ENCODE measurements at places on chromosomes 6 and 20. TPM values are rescaled to one million over a fixed set of nuclear protein-coding genes. Genes with fewer than 3 reads are reported as not detected.
A peak's percentile ranks its signal among the peaks of the same experiment; 100 is the strongest.

- DNase-seq = no peak
These were observed 74.7 kb upstream of the RUNX2 start for GRCh38 chr6:45253453-45253852.

Gene TEAD3
- 26.5 TPM for total RNA-seq

Gene SAPCD1
- total RNA-seq = 0.59 TPM

Gene TLDC2
- total RNA-seq = not detected

DNA sequence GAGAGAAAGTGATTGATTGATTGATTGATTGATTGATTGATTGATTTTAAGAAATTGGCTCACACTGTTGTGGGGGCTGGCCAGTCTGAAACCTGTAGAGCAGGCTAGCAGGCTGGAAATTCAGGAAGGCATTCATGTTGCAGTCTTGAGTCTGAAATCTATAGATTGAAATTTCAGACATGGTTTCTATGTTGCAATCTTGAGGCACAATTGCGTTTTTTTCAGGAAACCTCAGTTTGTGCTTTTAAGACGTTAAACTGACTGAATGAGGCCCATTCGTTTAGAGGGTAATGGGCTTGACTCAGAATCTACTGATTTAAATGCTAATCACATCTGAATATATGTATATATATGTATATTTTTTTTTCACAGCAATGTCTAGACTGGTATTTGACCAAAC, 106.3 kb downstream of the STXBP5 start:
- DNase-seq = no peak

DNA sequence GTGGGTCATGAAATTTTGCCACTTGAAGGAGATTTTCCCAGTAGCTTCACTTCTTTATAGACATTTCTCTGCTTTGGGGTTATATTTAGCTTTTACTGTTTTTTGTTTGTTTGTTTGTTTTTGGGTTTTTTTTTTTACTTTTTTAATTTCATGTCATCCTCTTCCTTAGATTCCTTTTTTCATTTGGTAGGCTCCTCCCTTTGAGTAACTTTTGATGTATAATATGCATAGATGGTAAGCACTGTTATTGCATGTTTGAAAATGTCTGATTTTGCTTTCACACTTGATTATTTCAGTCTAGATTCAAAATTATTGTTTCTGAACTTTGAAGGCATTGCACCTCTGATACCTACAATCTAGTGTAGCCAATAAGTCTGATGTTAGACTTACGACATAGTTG, 37.6 kb downstream of the PLEKHG1 start:
- DNase-seq = no peak

DNA sequence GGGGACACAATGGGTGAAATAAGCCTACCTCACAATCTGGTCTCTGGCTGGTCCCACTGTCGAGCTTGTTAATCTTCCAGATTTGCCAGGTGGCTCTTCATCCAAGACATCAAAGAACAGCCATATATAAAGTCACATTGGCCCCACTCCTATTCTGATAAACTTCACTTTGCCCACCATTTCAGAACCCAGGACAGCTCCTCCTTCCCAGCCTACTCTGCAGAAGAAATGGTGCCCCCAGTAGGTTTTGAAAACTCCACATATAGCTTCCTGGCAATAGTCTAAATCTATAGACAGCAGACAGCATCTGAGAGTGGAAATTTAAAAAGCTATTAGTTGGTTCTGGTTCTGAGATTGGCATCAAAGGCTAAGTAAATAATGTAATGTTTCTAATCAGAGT, 143.1 kb upstream of the PCSK2 start:
- no peak for DNase-seq

DNA sequence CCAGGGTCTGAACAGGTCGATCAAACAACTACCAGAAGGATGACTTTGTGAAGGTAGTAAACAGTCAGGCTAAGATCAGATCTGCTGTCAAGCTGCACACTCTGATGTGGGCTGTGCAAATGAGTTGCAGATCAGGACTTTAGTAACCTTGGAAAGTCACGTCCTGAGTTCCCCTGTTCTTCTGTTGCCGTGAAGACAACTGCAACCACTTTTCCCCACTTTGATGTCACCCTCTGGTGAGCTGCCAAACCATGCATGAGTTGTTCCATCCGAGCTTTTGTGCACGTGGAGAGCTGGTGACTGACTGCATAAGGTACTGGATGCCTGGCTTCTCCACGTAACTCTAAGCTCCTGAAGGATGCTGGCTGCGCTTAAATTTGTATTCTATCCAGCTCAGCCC, 111.0 kb downstream of the CD83 start:
- no peak for DNase-seq

Gene FAM217A
- not detected for total RNA-seq

Gene PTCRA
- not detected for total RNA-seq

- DNase-seq = no peak
These were observed 33.2 kb downstream of the SLC22A23 start for GRCh38 chr6:3423439-3424184.

DNA sequence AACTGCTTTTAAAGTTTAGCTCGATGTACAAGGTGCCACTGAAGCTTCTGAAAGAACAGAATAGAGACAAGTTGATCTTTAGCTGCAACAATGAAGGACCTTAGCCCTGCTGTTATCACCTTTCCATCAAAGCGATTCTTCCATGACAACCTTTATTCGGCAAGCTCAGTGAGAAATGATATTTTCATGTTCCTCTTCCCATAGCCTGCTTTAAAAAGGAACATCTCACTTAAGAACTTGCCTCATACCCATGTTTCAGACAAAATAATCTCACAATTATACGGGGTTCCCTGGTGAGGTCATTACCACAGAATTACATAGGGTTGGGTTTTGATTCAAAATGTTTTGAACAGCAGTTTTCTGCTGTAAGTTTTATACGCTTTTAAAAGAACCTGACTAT, 264.2 kb downstream of the THBS2 start:
- DNase-seq = no peak

Gene RPRD1B
- total RNA-seq = 32.7 TPM

DNA sequence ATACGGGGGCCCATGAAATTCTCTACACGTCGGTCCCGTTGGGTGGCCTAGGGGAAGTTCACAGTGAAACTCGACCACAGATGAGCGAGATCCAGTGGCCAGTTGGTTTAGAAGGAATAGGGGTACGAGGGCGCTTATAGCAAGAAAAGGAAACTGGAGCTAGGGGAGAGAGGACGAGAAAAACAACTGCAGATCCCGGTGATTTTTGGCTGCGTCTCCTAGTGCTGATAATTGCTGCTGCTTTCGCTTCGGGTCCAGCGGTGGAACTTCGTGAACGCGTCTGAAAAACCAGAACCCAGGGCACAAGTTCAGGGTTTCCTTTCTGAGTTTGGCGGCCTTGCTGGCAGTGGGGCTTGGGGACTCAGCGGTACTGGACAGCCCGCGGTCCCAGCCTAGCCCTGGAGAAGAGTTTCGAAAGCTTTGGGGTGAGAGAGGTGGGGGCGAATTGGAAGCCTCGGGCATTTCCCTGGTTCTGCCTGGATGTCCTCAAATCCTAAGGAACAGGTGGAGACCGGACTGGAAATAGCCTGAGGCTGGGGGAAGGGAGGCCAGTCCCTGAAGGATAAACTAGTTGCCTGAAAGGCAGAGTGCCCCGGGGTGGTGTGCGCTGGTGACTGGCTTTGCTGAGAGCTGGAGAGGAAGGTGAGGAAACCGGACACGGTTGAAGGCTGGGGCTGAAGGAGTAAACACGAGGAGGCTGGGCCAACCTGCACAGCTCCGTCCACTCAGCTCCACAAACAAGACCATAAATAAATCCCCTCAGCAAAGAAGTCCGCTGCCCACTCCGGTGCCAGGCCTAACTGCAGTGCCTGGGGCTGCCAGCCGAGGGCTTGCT, 793 bp downstream of the GMPR start:
- DNase-seq = peak; percentile 93

Gene SLC22A7
- total RNA-seq = not detected

Gene RBM24
- 135 TPM for total RNA-seq

DNA sequence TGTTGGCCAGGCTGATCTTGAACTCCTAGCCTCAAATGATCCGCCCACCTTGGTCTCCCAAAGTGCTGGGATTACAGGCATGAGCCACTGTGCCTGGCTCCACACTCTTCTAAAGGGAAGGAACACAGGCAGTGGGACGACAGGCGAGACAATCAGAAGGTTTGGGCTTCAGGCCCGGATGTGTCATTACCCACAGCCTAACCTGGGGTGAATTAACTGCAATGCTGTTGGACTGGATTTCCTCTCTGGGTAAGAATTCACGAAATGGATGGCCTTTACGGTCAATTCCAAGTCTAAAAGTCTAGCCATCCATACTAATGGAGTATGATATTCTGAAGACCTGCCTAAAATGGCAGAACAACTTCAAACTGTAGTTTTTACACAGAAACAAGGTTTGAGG, 83.7 kb upstream of the CCDC28A start:
- no peak for DNase-seq

- DNase-seq = no peak
These were observed 212.9 kb downstream of the TFAP2C start for GRCh38 chr20:56842056-56842455.

DNA sequence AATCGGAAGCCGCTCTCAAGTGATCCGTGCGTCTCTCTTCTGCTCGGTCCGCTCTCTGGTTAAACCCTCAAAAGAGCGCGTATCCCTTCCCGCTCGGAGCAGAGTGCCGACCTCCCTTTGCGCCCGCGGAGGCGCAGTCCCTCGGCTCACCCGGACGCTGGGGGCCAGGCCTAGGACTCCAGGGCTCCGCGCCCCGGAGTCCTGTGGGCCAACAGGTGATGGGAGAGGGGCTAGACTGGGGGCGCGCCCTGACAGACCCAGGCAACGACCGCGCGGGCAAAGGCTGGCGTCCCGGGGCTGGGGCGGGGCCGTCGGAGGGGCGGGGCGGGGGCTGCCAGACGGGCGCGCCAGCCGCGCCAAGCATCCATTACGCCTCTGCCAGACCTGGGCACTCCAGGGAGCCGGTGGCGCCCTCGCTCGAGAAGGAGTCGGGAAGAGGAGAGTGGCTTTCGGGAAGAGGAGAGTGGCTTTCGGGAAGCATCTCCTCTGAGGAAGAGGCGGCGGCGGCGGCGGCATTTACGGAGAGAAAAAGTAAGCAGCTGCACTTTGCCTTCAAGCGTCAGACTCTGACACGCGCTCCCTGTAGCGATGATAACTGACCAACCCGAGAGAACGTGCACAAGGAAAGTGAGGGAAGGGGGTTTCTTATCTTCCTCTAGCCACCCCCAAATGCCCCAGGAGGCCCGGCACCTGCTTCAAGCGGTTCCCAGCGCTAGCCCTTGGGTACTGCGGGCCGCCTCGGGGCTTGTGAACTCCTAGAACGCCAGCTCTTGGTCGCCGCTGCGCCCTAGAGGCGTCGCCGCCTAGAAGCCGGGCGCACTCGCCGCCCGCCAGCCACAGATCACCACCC, 2.6 kb downstream of the EPHA7 start:
- DNase-seq = peak; percentile 13

DNA sequence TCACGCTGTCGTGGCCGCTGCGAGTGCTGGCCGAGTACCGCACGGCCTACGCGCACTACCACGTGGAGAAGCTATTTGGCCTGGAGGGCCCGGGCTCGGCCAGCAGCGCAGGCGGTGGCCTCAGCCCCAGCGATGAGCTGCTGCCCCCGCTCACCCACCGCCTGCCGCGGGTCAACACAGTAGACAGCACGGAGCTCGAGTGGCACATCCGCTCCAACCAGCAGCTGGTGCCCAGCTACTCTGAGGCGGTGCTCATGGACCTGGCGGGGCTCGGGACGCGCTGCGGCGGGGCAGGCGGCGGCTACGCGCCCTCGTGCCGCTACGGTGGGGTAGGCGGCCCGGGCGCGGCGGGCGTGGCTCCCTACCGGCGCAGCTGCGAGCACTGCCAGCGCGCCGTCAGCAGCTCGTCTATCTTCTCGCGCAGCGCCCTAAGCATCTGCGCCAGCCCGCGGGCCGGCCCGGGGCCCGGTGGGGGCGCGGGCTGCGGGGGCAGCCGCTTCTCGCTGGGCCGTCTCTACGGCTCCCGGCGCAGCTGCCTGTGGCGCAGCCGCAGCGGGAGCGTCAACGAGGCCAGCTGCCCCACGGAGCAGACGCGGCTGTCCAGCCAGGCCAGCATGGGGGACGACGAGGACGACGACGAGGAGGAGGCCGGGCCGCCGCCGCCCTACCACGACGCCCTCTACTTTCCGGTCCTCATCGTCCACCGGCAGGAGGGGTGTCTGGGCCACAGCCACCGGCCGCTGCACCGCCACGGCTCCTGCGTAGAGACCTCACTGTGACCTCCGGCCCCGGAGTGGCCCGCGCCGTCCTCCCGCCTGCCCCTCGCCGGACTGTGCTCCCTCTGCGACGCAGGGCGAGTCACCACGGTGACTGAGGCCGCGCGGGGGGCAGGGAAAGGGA, 5.7 kb downstream of the TMEM151B start:
- DNase-seq = peak; percentile 24

GRCh38 chr20:40589581-40589980, 99.5 kb downstream of the MAFB start:
- DNase-seq = no peak

DNA sequence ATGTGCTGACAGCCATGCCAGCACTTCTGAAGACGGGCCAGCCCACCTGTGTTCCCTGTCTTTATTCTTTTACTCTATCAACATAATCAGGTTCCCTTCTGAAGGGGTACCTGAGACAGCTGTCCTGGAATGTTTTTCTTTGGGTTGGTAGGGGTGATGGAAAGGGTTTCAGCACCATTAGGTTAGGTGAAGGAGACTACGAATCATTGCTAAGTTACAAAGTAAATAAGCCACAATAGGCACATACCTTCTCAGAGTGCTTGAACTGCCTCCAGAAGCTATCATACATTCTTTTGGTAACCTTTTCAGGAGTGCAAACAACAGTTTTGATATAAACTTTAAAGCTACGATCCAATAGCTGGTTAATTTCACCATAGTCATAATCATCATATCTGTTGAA, 106.3 kb downstream of the SESN1 start:
- DNase-seq = no peak

DNA sequence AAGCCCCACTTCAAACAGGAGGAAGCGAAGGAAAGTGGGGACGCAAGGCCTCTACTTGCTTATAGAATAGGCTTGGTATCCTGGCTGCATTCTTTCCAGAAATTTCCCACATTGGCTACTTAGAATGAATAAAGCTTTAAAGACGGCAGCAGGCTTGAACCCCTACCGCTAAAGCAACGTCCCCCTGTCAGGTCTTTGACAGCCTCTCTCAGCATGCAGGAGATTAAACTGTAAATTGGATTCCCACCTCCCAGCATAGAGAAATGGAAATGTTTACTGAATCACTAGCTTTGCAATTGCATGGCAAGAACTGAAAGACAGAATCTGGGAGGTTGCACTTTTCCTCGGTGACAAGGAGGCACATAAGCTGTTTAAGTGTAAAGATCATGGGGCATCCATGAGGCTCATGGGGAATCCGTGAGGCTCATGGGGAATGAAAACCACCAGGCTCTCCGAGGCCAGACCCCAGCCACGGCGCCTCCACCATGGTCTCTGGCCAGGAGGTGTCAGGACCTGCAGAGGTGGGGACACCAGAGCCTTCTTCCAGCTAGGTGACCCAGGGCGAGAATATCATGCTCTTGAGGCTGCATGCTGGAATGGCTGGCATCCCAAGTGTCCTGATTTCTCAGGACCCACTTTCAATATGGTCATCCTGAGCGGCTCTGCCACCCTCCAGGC, 10.3 kb downstream of the LEMD2 start:
- DNase-seq = no peak

Gene GUCA1A
- not detected for total RNA-seq

Gene CFAP61
- 53.1 TPM for total RNA-seq
